SHP77 treated with DMSO at 0.1 percent for 48 hours (cell line): ENCODE measurements at places on chromosomes 11 and 22.

- DNase-seq: no peak
These were observed 3.0 kb upstream of the NRGN start for GRCh38 chr11:124736736-124737135.

GRCh38 chr11:117520201-117520600, 192.5 kb downstream of the CEP164 start:
- no peak for DNase-seq

- DNase-seq: no peak
These were observed 70.8 kb upstream of the GNAZ start for GRCh38 chr22:22999523-22999922.

DNA sequence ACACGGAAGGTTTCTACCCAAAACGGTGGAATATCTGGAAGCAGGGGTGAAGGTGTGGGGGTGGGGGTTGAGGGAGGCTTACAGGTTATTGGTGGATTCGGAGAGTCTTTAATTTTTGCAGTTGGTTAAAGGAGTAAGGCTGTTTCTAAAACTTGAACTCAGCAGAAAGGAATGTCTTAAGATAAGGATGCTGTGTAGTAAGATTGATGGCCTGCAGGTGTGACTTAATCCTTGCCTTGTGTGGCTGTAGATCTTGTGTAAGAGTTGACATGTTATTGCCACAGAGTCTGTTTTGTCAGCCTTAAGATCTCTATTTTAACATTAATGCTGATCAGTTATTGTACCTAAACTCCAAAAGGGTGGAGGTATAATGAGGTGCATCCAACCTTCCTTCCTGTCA, 16.4 kb upstream of the OR6M1 start:
- no peak for DNase-seq

DNA sequence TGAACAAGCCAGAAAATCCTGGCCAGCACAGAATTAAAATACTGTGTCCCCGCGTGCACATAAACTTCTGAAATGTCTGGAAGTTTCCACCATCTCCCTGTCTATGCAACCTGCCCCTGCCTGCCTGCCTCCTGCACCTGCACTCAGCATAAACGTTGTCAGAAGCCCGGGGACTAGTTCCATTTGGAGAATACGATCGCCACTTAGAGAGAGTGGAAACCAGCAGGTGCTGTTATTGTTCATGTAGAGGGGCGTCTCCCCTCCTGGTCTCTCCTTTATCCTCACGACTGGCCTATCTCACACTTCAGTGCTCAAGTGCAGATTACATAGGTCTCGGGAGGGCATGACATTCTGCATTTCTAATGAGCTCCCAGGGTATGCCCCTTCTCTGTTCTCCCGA, 35.6 kb downstream of the MPPED1 start:
- peak; percentile 75 for DNase-seq

GRCh38 chr22:48954781-48955311, 872.8 kb downstream of the BRD1 start:
- DNase-seq: no peak

DNA sequence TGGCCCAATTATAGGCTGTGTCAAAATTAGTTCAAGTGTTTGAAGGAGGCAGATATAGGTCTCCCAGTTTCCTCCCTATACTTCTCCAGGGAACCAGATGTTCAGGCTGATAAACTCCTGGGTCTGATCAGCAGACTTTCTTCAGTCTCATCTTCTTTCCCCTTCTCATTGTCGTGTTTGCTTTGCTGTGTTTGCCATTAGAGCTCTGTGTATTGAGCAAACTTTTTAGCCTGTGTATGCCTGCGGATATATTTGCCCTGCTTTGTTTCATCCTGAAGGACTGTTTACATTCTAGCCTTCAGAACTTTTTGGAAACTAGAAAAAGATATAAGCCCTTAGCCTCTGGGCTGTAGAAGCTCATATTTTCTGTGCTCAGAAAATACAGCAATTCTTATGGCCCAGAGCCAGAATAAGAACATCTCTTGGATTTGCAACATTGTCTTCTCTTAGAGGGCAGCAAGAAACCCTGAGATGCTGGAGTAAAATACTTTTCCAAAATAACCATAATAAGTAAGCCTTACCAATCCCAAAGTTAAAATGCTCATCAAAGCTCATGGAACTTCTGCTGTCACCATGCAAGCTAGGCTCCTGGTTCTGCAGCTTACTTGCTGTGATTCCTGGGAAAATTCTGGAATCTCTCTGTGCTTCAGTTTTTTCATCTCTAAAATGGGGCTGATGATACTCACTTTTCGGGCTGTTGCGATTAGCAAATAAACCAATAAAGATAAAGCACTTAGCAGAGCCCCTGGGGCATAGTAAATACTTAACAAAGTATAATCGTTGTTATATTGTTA, 34.1 kb upstream of the ME3 start:
- no peak for DNase-seq

GRCh38 chr11:133343951-133344350, 188.3 kb downstream of the OPCML start:
- DNase-seq: no peak

GRCh38 chr22:28351476-28351875, 328.2 kb downstream of the TTC28 start:
- peak; percentile 13 for DNase-seq

GRCh38 chr22:35630891-35631290, 13.8 kb upstream of the MB start:
- no peak for DNase-seq

DNA sequence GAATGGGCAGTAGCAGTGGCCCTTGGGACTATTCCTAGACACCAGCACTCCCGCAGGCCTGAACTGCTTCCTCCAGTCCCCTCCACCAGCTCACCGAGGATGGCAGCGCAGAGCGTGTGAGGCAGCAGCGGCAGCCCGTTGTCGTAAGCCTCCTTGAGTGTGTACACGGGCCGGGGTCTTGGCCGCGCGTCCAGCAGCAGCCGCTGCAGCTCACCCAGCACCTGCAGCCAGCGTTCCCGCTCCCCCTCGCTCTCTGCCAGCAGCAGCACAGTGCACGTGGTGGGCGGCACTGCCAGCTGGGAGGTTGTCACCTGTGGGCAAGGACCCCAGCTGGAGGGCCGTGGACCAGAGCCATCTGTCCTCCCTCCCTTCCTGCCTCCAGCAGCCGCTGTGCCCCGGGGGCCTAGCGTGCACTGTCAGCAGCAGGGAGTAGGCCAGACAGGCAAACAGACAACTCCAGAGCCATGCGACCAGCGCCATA, 13.0 kb downstream of the CDC42BPG start:
- DNase-seq: peak; percentile 76

- no peak for DNase-seq
These were observed 1.9 kb downstream of the HTR3B start for GRCh38 chr11:113906516-113906915.

DNA sequence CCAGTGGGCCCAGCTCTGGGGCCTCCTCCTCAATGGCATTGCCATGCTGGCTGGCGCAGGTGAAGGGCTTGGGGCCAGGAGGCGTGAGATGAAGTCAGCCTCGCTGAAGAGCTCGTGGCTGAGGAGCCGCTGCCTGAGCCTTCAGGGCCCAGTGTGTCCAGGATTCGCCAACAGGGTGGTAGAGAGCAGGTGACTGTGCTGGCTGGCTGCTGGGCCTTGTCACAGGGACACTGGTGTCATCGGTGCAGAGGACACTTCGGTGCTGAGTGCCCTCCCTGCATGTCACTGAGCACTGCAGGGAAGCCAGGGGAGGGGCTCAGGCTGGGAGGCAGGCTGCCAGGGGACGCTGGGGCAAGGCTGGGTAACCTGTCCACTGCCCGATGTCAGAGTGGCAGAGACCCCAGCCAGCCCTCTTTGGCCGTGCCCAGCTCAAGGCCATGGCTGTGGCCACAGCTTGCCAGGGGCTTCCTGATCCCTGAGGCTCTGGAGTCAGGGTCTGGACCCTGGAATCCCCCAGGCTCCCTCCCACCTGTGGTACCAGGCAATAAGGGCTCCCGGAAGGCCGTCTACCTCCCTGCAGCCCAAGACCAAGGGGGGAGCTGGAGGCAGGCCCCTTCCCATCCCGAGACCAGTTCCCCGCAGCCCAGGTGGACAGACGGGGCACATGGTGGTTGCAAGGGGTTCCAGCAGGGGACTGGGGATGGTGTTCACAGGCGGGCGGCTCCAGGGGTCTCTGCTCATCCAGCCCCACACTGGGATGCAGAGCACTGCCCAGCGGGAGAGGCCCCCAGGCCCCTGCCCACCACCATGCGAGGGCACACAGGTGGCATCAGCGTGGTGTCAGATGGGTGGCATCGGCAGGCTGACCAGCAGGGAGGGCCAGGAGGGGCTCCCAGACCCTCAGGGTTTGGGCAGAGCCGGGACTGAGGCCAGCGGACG, 63.9 kb downstream of the ARFGAP3 start:
- DNase-seq: peak; percentile 33

DNA sequence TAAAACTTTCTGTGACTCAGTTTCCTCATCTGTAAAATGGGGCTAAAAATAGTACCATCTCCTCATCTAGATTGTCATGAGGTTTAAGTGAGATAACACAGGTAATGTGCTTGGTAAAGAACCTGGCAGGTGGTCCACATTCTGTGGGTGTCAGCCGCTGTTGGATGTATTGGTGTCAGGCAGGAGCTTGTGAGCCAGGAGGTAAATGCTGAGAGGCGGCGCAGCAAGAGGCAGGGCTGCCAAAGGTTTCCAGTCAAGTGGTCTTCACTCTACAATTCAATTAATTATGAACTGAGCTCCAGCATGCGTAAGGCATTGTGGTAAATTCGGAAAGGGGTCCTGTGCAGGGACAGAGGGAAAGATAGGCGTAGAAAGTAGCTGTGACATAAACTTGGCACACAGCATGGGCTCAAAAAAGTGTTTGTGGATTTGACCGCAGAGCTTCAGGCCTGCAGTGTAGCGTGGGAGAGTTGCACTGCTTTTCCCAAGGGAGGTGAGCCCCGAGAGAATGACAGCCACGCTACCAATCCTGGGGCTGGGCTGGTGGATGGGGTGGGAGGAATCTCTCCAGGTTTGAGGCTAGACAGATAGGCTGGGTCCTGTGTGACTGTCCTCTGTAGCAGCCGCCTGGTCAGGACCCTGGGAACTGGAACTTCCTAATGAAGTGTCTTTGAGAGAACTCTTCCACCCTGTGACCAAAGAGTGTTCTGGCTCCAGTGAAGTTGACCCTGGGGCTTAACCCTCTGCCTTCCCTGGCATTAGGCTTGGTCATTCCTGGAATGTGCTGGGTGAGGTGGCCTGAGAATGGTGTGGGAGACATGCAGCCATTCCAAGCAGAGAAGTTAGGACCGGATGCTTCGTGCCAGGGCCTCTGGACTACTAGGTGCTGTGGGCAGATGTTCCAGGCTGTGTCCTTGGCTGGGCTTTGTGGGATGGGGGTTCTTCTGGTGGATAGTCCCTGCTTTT, 122.4 kb downstream of the FEZ1 start:
- no peak for DNase-seq

DNA sequence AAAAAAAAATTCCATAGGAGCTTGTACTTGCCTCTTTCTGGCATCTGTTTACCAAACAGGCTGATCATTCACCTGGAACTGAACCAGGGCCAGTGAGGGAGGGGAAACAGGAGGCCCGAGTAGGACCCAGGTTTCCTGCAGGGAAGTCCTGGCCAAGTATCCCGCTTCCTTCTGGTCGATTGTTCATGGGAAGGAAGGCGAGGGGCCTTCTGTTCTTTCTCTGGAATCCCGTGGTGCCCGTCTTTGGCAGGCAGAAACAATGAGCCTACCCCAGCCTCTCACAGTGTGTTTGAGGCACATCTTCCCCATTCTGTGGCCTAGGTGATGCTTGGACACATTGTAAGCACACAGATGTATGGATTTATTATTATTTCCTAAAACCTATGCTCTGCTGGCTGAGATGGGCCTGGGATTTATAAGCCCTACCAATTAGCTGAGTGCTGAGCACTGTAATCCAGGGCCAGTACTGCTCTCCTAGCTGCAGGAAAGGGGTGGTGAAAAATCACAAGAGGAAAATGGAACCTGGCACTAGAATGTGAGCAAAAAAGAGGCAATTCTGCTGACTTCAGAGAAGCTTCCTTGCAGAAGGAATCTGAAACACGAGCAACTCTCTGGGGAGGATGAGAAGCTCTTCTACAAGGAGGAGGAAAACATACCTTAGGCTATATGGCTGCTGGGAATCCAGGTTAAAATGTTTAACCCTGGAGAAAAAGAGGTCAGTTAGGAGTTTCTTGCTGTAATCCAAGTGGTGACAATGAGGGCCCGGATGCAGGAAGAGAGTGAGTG, 53.5 kb downstream of the PRR5L start:
- DNase-seq: no peak

DNA sequence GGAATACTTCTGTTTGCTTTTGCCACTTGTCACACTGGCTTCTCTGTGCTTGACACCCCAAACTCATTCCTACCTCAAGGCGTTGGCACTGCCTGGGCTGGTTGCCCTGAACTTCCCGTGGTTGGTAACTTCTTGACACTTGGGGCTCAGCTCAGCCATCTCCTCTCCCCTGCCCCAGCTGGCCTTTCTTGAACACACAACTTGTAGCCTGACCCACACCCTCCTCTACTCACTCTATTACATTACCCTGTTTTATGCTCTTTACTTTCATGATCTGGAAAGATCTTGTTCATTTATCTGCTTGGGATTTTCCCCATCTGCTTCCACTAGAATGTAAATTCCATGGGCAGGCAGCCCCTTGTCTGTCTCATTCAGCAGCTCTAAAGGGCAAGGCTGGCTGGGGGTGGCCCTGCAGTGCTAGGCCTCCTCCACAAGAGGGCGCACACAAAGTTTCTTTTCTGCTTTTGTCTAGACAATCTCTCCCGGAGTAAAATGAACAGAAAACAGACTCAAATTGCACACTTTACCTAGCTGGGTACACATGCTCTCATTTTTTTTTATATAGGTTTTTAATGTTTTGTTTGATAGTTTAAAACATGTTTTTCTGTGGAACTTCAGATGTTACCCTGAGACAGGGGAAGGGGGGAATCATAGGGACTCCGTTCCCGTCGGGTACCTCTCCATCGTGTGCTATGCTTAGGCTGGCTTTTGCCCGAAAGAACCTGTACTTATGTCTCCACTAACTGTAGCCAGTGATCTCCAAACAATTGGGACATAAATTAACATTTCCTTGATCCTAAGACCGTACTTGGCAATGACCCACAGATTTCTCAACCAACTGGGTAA, 16.4 kb upstream of the MRGPRX2 start:
- DNase-seq: no peak

GRCh38 chr22:45475851-45476514, 26.7 kb upstream of the FBLN1 start:
- no peak for DNase-seq

- no peak for DNase-seq
These were observed 1.1 kb downstream of the FCHSD2 start for GRCh38 chr11:73141031-73141308.

DNA sequence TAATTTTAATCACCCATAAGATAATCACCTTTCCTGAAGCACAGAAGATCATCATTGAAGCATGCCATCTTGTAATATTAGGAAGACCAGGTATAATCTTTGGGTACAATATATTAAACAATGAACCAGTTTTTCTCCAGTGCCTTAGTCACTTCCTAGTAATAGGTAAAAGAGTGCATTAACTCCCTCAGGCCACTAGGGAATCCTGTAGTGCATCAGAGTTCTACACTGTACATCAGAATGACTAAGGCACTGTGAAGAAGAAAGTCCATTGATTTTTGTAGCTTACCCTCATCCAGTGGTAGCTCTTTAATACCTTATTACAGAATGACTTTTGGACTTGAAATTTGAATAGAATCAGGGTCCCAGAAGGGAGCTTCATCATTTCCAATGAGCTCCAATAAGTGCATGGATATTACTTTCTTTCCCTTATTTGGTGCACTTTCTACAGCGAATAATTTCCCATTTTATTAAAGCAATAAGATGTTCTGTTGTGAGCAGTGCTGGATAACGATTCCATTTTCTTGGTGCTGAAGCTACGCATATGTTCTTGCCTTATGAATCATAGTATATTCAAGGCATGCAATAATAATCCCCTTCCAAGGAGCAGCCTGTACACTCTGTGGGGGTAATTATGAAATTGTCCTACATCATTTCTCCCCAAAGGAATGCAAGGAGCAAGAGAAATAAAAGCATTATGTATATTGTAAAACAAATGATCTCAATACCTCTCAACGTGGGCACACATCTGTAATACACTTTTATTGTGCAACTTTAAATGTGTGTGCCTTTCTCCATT, 4.7 kb downstream of the C11orf87 start:
- DNase-seq: peak; percentile 13
